Mucosa of descending colon (tissue), 3 donors: ENCODE measurements at places on chromosomes 6 and 20. TPM values are rescaled to one million over a fixed set of nuclear protein-coding genes. Genes with fewer than 3 reads are reported as not detected.

GRCh38 chr6:56757588-56757984 is 114.9 kb upstream of the DST start:
- DNase-seq, result no peak

DNA sequence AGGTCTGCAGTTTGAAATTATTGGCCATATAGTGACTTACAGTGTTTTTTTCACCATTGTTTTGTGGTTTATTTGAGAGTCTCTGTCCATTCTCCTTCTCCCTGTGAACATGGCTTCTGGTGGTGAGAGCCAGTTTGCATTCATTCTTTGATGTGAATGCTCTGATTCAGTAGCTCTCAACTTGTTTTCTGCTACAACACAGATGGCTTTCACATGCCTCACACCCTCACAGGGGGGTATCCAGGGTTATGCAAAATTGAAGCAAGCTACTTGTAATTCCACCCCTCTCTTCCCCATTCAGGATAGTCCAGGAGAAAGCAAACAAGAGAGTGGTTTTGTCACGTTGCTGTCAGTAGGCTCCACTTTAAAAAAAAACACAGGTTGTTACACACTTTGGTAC is 55.6 kb downstream of the SLX4IP start:
- no peak for DNase-seq

DNA sequence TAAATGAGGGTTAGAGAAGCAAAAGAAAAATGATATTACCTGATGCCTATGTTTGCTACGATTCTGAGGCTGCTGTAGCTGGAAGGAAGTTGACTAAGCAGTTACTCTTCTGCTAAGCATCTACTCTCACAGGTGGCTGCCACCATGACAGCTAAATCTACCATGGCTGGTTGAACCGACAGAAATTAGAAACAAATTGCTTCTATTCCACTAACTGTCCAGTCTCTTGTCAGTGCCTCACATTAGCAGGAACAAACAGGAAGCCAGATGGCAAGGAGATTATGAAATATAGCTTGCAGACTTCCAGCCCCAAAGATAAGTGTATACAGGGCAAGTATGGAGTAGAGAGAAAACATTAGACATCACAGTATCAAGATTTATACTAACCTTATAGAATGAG is 59.4 kb upstream of the TMEM200A start:
- DNase-seq, result no peak

- DNase-seq, result no peak
Measured at GRCh38 chr6:106421496-106421895, 61.0 kb downstream of the CRYBG1 start.

DNA sequence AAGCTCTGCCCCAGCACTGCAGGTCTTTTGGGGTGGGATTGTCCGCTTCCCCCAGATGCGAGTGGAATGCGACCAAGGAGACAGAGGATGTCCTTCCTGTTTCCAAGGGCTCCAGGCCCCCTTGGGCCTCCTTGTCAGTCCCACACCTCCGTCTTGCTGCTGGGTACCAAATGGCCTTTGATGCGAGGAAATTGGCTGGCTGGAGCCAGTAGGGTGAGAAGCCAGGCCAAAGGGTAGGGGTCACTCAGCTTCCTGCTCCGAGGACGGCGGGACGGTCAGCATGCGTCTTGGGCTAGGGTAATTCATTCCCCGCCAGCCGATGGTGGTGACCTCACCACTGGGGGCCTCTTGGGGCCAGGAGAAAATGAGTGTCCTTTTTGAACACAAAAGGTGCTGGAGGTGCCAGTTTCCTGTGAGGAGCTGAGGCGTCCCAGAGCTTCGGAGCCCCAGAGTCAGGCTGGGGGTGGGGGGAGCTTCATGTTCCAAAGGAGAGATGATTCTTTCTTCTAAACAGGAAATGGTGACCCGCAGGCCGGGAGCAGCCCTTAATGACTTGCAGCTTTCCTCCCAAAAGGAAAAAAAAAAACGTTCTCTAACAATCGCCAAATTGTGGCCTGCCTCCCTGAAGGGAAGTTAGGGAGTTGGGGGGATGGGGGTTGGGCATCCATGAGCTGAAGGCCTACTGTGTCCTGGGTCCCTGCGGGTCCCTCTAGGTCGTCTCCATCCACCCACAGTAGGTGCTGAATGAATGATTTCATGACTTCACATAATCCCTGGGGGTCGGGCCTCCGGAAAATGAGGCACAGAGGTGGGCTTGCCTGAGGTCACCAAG is 6.7 kb downstream of the SNAI1 start:
- no peak for DNase-seq

DNA sequence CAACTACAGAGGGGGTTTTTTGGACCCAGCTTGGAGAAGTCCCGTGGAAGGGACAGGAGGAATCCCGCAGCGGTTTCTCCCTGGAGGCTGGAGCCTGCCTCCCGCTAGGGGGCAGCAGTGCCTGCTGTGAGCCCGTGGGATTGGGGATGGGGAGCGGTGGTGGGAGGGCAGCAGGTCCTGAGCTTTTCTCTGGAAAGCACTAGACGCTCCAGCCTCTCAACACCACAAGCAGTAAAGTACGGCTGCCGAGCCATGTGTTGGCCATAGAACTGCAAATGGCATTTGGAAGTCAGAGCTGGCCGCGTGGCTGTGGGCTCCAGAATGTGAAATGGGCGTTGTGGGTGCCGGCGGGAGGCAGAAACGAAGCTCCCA is 47.8 kb downstream of the GMPR start:
- no peak for DNase-seq

GRCh38 chr6:155185544-155185943 is 78.3 kb upstream of the CLDN20 start:
- peak; percentile 67 for DNase-seq

DNA sequence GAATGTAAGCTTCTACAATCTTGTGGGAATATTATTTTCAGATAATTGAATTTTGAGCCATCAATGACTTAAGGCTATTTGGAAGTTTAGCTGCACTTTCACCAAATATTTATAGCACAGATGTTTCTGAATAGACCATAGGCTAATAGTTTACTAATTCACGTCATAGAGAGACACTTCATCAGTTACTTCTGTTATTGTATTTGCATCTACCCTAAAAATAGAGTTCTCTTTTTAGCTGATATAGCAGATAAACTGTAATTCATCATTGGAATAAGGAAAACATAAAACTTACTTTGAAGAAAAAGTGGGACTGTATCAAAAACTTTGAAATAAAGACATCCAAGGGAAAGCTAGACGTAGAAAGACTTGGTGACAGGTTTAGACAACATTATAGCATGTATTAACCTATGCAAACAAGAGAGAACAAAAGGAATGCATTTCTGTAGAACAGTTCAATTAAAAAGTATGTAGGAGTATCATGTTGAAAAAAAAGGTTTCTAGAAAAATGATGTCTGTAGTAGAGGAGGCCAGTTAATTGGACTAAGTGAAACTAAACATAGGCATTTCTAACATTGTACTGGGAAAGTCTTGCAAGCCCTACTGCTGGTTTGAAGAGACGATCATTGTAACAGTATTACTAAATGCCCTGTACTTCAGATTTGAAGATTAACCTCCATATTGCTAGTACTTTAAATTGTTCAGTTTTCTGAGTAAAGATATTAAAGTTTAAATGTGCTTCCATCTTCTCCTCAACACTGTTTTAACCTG is 123.3 kb downstream of the ZFAND3 start:
- no peak for DNase-seq

DNA sequence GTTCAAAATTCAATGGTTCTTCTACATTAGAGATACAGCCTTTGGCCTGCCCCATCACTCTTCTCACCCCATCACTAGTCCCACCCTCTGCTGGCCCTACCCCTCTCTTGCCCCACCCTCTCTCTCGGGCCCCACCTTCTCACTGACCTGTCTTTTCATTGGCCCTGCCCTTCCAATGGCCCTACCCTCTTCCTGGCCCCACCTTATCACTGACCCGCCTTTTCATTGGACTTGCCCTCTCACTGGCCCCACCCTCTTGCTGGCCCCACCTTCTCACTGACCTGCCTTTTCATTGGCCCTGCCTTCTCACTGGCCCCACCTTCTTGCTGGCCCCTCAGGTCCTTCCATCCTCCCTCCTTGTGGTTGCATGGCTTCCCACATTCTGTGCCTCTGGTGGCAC is 107.2 kb upstream of the PLEKHG1 start:
- DNase-seq, result no peak

DNA sequence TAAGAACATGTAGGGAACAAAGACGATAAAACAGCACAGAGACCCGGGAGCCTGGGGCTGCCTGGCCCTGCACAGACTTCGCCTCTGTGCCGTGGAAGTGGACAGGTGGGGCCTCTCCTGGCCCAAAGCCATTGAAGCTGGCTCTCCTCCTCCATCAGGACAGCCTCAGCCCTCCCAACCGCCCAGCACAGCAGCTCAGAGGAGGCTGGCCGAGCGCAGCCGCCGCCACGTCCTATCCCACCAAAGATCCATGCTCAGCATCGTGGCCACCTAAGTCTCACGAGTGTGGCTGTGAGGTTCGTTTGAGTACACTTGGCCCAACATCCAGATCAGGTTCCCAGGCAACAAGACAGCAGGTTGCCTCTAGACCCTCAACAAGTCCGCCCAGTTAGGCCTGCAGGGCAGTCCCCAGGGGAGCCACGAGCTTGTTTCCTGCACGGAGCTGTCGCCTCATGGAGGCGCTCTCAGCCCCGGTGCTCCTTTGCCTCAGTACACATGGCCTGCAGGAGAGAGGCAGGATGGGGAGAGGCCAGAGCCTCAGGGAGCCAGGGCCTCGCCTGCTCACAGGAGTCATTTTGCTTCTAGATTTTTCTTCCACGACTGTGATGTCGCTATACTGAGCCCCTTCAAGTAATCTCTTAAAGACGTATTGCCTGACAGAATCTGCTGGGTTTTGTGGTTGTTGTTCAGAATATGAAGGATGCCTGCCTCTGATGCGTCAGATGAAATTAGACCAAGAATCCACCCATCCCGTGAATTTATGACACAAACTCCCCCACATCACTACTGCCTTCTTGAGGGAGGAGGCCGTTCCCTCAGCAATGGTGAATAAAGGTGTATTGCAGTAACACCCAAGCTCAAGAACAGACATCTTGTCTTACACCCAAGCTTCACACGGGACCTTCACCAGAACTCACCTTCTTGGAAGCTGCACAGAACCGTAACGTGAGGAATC is 102.7 kb downstream of the RNASET2 start:
- no peak for DNase-seq

- DNase-seq, result peak; percentile 20
Measured at GRCh38 chr6:112337209-112337638, 9.9 kb upstream of the RFPL4B start.

GRCh38 chr6:170013815-170014214 is 262.4 kb downstream of the ERMARD start:
- no peak for DNase-seq

DNA sequence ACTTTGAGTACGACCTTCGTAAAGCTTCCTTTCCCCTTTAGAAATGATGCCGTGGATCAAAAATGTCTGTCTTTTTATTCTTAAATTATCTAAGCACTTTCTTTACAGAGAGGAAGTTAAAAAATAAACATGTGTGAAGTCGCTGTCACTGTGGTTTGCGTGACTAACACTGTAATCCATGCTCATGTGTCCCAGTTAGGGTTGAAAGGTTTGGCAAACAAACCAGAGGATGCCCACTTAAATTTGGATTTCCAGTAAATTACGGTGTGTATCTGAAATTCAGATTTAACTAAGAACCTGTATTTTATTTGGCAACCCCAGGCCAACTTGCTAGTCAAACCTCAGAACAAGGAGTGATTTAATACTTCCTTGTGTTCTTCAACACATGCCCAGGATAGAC is 21.1 kb downstream of the HLA-DRB1 start:
- DNase-seq, result no peak

DNA sequence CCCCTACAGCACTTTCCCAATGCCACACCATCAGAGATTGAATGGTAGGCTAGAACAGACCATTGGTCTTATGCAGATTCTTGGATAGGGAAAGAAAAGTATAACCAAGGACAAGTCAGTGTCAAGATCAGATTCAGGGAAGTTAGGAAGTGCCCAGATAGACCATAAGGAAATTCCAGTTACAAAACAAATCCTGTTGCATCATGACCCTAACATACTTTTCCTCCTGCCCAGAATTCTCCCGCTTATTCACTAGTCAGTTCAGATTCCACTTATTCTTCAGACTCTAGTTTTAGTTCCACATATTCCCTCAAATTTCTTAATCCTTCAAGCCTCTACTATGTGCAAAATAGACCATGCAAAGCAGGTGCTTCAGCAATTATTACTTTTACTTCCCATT is 20.7 kb downstream of the METTL24 start:
- no peak for DNase-seq

GRCh38 chr6:16130932-16131387 is 2.1 kb downstream of the MYLIP start:
- no peak for DNase-seq

- no peak for DNase-seq
Measured at GRCh38 chr20:45927071-45927878, 7.2 kb upstream of the PCIF1 start.

- DNase-seq, result no peak
Measured at GRCh38 chr6:37622646-37623071, 75.0 kb downstream of the MDGA1 start.

DNA sequence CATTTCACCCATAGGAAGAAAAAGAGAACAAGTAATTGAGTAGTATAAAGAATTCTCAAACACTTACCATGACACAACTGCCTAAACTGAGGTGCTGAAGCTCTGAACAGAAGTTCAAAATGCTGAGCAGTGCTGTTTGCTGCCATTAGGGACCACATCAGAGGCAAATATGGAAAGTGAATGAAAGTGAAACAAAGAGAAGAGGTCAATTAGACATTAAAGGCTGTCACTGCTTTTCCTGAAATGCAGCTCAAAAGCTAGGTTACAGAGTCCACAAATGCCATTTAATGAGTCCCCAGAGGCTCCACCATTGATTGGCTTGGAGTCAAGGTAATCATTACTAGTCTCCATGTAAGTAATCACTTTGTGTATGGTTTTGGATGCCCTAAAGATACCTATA is 46.1 kb downstream of the POU3F2 start:
- DNase-seq, result no peak

- DNase-seq, result no peak
Measured at GRCh38 chr6:56154076-56154475, 93.3 kb downstream of the COL21A1 start.

- DNase-seq, result no peak
Measured at GRCh38 chr6:12371641-12372146, 81.5 kb downstream of the EDN1 start.

DNA sequence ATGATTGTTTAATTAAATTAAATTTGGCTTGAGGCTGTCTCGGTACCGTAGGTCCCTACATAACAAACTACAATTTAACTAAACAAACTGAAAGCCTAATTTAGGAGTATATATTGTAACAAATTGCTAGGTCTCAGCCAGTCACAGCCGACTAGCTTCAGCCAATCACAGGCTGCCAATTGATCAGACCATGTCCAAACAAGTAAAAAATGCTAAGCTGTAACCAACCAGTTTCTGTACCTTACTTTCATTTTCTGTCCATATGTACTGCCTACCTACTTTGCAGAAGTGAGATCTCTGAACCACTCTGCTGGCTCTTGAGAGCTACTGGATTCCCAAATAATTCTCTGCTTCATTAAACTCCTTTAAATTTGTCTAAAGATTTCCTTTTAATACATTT is 648.0 kb upstream of the GJE1 start:
- no peak for DNase-seq

GRCh38 chr6:34544776-34545471 is 11.2 kb downstream of the SPDEF start:
- DNase-seq, result no peak

The SLC17A1 gene
- total RNA-seq, result not detected

The PAK5 gene
- total RNA-seq, result 0.13 TPM

The DEFB124 gene
- total RNA-seq, result not detected

The RAET1E gene
- total RNA-seq, result 0.58 TPM

The TRMT6 gene
- total RNA-seq, result 10.5 TPM

The OR12D3 gene
- total RNA-seq, result not detected

The ENPP5 gene
- 1.5 TPM for total RNA-seq

The RSPH9 gene
- total RNA-seq, result not detected

The SMLR1 gene
- not detected for total RNA-seq

The CALHM4 gene
- total RNA-seq, result not detected

The MROH8 gene
- total RNA-seq, result 1.4 TPM
